ENCODE measurements at places on chromosomes 13 and 19.

GRCh38 chr13:111792956-111793355 is 274.0 kb upstream of the SOX1 start:
- H3K27me3 ChIP-seq: no peaks in the 10 kb centered on the region
- no peaks in the 10 kb centered on the region for H3K36me3 ChIP-seq
- H3K4me1 ChIP-seq: no peaks in the 10 kb centered on the region
- H3K4me3 ChIP-seq: no peak overlapping the region
- DNase-seq: no peak
- H3K27ac ChIP-seq: no peak overlapping the region

GRCh38 chr13:50377726-50378270 is 362.6 kb downstream of the KCNRG start:
- H3K4me3 ChIP-seq: no peak overlapping the region
- H3K36me3 ChIP-seq: no peaks in the 10 kb centered on the region
- H3K4me1 ChIP-seq: no peaks in the 10 kb centered on the region
- no peak for DNase-seq
- H3K27me3 ChIP-seq: no peaks in the 10 kb centered on the region
- no peak overlapping the region for H3K27ac ChIP-seq

DNA sequence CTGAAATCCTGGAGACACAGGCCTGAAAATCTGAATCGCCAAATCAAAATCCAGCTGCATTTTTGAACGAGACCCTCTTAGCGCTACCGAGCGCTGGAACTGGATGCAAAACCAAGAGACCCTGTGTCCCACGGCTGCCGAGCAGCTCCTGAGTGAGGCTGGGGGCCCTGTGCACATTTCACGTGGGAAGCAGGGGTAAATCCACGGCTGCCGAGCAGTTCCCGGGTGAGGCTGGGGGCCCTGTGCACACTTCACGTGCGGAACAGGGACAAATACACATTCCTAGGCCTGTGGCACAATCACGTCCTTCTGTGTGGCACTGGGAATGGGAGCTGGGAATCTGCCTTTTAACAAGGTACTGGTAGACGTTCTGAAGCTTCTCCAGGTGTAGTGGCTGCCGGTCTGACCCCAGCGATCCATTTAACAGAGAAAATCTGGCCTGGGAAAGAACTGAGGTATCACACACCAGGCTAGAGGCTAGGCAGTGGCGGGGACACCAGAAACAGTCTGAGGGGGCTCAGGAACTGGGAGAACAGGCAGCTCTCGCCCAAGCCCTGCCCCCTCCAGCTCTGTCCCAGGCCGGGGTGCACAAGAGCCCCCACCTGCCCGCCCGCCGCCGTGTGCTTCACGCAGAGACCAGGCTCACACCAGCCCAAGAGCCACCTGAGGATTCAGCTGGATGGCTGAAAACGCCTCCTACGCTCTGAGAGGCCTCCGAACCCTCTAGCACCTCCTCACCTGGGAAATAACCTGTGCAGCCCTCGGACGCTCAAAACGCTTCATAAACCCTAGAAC is 11.0 kb upstream of the C2CD4C start:
- no peaks in the 10 kb centered on the region for H3K27me3 ChIP-seq
- no peaks in the 10 kb centered on the region for H3K36me3 ChIP-seq
- H3K27ac ChIP-seq: no peak overlapping the region
- H3K4me3 ChIP-seq: no peak overlapping the region
- H3K4me1 ChIP-seq: no peaks in the 10 kb centered on the region

DNA sequence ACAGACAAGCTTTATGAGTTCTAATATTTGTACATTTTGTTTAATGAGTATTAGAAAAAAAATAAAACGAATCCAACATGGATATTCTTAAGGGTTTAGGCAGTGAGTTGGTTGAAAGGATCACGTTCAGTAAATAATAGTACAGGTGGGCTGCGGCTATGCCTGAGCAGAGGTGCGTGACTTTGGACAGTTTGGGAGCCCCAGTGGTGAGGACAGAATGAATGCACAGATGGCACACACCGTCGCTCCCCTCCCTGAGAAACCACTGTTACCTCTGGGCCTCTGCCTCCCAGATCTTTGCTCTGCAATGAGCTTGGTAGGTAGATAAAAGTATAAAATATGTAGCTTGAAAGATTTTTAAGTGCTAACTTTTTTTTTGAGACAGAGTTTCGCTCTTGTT is 153.3 kb downstream of the SIPA1L3 start:
- no peak overlapping the region for H3K27ac ChIP-seq
- H3K36me3 ChIP-seq: no peaks in the 10 kb centered on the region
- H3K4me3 ChIP-seq: no peak overlapping the region
- H3K27me3 ChIP-seq: no peaks in the 10 kb centered on the region
- no peak for DNase-seq
- no peaks in the 10 kb centered on the region for H3K4me1 ChIP-seq

DNA sequence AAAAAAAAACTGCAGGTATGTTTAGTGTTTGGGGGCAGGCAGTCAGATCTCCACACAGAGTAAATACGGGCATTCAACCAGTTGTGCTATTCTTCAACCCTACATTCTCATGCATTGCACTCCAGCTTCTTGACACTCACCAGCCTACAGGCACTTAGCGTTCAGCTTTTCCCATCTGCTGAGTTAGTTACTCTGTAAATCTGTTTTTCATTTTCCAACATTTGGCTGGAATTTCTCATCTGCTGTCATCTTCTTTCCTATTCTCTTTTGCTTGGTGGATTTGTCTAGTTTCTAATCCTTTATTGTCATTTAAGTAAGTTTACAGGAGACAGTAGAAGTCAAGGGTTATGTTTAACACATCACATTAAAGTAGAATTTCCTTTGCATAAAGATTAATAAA is 1318.9 kb downstream of the OLFM4 start:
- no peaks in the 10 kb centered on the region for H3K36me3 ChIP-seq
- H3K27ac ChIP-seq: no peak overlapping the region
- H3K27me3 ChIP-seq: no peaks in the 10 kb centered on the region
- no peaks in the 10 kb centered on the region for H3K4me1 ChIP-seq

DNA sequence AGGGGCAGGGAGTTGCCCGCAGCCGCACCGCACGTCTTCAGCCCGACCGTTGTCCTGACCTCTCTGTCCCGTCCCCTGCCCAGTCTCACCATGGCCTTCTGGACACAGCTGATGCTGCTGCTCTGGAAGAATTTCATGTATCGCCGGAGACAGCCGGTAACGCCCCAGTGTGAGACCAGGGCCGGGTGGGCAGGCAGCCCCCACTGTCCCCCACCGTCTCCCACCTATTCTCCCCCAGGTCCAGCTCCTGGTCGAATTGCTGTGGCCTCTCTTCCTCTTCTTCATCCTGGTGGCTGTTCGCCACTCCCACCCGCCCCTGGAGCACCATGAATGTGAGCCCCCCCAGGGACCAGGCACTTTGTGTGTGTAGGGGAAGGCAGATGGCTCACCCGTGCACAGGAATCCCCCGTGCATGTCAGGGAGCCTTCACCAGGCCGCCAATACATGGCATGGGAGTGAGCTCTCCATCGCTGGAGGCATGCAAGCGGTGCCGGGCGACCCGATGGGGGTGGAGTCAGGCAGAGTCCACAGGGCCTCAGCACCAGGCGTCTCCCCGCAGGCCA is 1.4 kb downstream of the ABCA7 start:
- H3K27me3 ChIP-seq: no peaks in the 10 kb centered on the region
- DNase-seq: no peak
- peak overlapping the region; percentile 36 for H3K4me3 ChIP-seq
- peaks cover 9% of the 10 kb centered on the region for H3K36me3 ChIP-seq
- no peak overlapping the region for H3K27ac ChIP-seq

GRCh38 chr13:35826626-35827254 is 304.4 kb downstream of the DCLK1 start:
- no peaks in the 10 kb centered on the region for H3K36me3 ChIP-seq
- H3K4me3 ChIP-seq: no peak overlapping the region
- no peak overlapping the region for H3K27ac ChIP-seq
- no peak for DNase-seq
- no peaks in the 10 kb centered on the region for H3K27me3 ChIP-seq
- no peaks in the 10 kb centered on the region for H3K4me1 ChIP-seq

- no peaks in the 10 kb centered on the region for H3K36me3 ChIP-seq
- DNase-seq: no peak
- no peaks in the 10 kb centered on the region for H3K27me3 ChIP-seq
- no peak overlapping the region for H3K4me3 ChIP-seq
Measured at GRCh38 chr19:44807162-44807561, 1.7 kb upstream of the BCAM start.

GRCh38 chr19:47729468-47729798 is 15.9 kb upstream of the NOP53 start:
- H3K4me1 ChIP-seq: peaks cover 38% of the 10 kb centered on the region
- H3K27ac ChIP-seq: peak overlapping the region; percentile 80
- H3K36me3 ChIP-seq: peaks cover 37% of the 10 kb centered on the region
- H3K4me3 ChIP-seq: peak overlapping the region; percentile 19

All from right atrium auricular region (tissue), 2 donors.